ENCODE measurements at places on chromosomes 5 and 9.
A peak's percentile ranks its signal among the peaks of the same experiment; 100 is the strongest.

DNA sequence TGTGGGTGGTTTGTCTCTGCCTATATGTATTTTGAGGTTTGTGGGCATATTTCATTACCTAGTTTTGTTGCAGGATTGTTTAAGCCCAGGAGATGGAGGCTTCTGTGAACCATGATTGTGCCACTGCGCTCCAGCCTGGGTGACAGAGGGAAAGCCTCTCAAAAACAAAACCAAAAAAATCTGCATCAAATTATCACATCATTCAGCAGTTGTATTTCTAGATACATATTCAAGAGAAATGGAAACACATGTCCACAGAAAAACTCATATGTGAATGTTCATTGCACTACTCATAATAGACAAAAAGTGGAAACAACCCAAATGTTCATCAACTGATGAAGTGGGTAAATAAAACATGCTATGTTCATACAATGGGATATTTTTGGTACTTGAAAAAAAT lies 29.9 kb downstream of the HSPA4 start:
- DNase-seq: no peak
- peaks cover 8% of the 10 kb centered on the region for H3K4me1 ChIP-seq
- peaks cover 22% of the 10 kb centered on the region for H3K36me3 ChIP-seq
- peak overlapping the region; percentile 21 for H3K27ac ChIP-seq
- no peaks in the 10 kb centered on the region for H3K27me3 ChIP-seq

GRCh38 chr9:137876269-137876668 lies 1.3 kb upstream of the CACNA1B start:
- no peak overlapping the region for H3K27ac ChIP-seq
- H3K27me3 ChIP-seq: peaks cover 13% of the 10 kb centered on the region
- H3K36me3 ChIP-seq: no peaks in the 10 kb centered on the region
- H3K4me1 ChIP-seq: no peaks in the 10 kb centered on the region

- no peak for DNase-seq
- H3K27ac ChIP-seq: no peak overlapping the region
- no peaks in the 10 kb centered on the region for H3K27me3 ChIP-seq
- H3K36me3 ChIP-seq: no peaks in the 10 kb centered on the region
These were observed 79.6 kb downstream of the WNK2 start for GRCh38 chr9:93263334-93264229.

GRCh38 chr5:147669169-147669869 lies 113.2 kb downstream of the JAKMIP2 start:
- H3K4me3 ChIP-seq: no peak overlapping the region
- H3K36me3 ChIP-seq: no peaks in the 10 kb centered on the region
- H3K27me3 ChIP-seq: peaks cover under 1% of the 10 kb centered on the region
- no peak for DNase-seq

DNA sequence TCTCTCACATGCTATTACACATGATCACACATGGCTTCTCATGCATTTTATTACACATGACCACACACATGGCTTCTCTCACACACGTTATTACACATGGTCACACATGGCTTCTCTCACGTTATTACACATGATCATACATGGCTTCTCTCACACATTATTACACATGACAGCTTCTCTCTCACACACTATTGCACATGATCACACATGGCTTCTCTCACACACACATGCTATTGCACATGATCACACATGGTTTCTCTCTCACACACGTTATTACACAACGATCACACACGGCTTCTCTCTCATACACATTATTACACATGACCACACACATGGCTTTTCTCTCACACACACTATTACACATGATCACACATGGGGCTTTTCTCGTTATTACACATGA lies 954 bp upstream of the SLC45A2 start:
- no peak overlapping the region for H3K4me3 ChIP-seq
- no peak overlapping the region for H3K27ac ChIP-seq
- no peaks in the 10 kb centered on the region for H3K4me1 ChIP-seq

- no peaks in the 10 kb centered on the region for H3K27me3 ChIP-seq
- no peaks in the 10 kb centered on the region for H3K36me3 ChIP-seq
- DNase-seq: no peak
These were observed 131.0 kb upstream of the TARS1 start for GRCh38 chr5:33309536-33310345.

GRCh38 chr5:149646564-149646963 lies 65.3 kb downstream of the ARHGEF37 start:
- H3K27ac ChIP-seq: no peak overlapping the region
- no peak overlapping the region for H3K4me3 ChIP-seq
- H3K4me1 ChIP-seq: peaks cover 4% of the 10 kb centered on the region
- H3K27me3 ChIP-seq: no peaks in the 10 kb centered on the region

- no peaks in the 10 kb centered on the region for H3K36me3 ChIP-seq
- H3K4me1 ChIP-seq: no peaks in the 10 kb centered on the region
- no peak overlapping the region for H3K4me3 ChIP-seq
- no peak for DNase-seq
- no peak overlapping the region for H3K27ac ChIP-seq
- H3K27me3 ChIP-seq: no peaks in the 10 kb centered on the region
These were observed 27.5 kb downstream of the SLC6A3 start for GRCh38 chr5:1417586-1418225.

DNA sequence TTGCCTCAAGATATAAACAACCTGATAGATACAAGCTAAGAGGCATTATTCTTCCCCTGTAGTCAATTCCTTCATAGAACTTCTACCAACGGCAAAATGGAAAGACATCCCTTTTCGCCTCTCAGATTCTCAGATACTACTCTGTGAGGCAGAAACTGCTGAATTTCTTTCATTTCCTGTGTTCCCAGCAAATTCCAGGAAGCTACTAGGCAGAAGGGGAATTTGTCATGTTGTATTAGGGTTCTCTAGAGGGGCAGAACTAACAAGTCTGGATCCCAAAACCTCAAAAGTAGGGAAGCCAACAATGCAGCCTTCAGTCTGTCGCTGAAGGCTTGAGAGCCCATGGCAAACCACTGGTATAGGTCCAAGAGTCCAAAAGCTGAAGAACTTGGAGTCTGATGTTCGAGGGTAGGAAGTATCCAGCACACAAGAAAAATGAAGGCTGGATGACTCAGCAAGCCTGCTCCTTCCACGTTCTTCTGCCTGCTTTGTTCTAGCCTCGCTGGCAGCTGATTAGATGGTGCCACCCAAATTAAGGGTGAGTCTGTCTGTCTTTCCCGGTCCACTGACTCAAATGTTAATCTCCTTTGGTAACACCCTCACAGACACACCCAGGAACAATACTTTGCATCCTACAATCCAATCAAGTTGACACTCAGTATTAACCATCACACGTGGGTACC lies 15.2 kb downstream of the RNF180 start:
- H3K4me1 ChIP-seq: no peaks in the 10 kb centered on the region
- no peak for DNase-seq

- no peak for DNase-seq
- no peaks in the 10 kb centered on the region for H3K36me3 ChIP-seq
- H3K27ac ChIP-seq: no peak overlapping the region
- no peaks in the 10 kb centered on the region for H3K4me1 ChIP-seq
These were observed 180.6 kb upstream of the PAPPA start for GRCh38 chr9:115972843-115973595.

DNA sequence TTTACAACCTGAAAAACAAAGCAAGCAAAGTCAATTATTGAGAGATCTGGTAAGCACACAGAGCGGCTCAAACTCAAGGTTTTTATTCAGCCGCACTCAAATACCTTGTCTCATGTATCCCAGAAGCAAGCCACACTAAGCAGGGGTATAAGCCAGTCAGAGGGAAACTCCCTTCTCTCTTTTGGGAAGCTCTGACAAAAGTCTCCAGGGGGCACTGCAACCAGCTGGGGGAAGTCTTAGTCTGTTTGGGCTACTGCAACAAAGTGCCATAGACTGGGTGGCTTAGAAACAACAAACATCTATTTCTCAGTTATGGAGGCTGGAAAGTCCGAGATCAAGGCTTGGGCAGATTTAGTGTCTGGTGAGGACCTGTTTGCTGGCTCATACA lies 246.0 kb downstream of the ENC1 start:
- H3K4me1 ChIP-seq: no peaks in the 10 kb centered on the region
- H3K27ac ChIP-seq: no peak overlapping the region
- H3K27me3 ChIP-seq: no peaks in the 10 kb centered on the region
- no peak overlapping the region for H3K4me3 ChIP-seq
- DNase-seq: no peak

DNA sequence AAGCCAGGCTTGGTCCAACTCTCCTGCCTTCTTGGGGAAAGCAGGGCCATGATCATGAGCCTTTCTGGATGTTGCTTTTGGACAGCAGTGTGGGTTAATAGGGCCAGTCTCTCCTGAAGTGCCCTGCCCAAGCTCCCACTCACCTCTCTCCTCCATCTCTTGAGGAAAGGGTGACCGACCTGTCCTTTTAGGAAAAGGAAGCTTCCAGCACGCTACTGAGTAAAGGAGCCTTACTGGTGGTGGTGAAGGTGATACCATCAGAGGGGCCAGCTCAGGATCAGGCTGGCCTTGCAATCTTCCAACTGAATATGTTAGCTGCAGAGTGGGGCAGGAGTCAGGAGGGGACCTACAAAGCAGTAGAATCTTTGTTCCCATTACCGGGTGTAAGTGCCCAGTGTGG lies 2.2 kb upstream of the RGS3 start:
- H3K27ac ChIP-seq: no peak overlapping the region
- no peak for DNase-seq
- H3K4me3 ChIP-seq: no peak overlapping the region
- no peaks in the 10 kb centered on the region for H3K36me3 ChIP-seq

DNA sequence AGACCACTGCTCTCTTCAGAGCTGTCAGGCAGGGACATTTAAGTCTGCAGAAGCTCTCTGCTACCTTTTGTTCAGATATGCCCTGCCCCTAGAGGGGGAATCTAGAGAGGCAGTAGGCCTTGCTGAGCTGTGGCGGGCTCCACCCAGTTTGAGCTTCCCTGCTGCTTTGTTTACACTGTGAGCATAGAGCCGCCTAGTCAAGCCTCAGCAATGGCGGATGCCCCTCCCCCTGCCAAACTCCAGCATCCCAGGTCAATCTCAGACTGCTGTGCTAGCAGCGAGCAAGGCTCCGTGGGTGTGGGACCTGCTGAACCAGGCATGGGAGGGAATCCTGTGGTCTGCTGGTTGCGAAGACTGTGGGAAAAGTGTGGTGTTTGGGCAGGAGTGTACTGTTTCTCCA lies 59.9 kb downstream of the CAVIN4 start:
- no peaks in the 10 kb centered on the region for H3K36me3 ChIP-seq
- H3K4me1 ChIP-seq: no peaks in the 10 kb centered on the region
- H3K27me3 ChIP-seq: peaks cover 2% of the 10 kb centered on the region
- no peak for DNase-seq

- H3K27ac ChIP-seq: peak overlapping the region; percentile 85
- DNase-seq: no peak
- peaks cover 2% of the 10 kb centered on the region for H3K36me3 ChIP-seq
- peaks cover 54% of the 10 kb centered on the region for H3K4me1 ChIP-seq
- no peaks in the 10 kb centered on the region for H3K27me3 ChIP-seq
These were observed 46.6 kb upstream of the JAK2 start for GRCh38 chr9:4938496-4938895.

DNA sequence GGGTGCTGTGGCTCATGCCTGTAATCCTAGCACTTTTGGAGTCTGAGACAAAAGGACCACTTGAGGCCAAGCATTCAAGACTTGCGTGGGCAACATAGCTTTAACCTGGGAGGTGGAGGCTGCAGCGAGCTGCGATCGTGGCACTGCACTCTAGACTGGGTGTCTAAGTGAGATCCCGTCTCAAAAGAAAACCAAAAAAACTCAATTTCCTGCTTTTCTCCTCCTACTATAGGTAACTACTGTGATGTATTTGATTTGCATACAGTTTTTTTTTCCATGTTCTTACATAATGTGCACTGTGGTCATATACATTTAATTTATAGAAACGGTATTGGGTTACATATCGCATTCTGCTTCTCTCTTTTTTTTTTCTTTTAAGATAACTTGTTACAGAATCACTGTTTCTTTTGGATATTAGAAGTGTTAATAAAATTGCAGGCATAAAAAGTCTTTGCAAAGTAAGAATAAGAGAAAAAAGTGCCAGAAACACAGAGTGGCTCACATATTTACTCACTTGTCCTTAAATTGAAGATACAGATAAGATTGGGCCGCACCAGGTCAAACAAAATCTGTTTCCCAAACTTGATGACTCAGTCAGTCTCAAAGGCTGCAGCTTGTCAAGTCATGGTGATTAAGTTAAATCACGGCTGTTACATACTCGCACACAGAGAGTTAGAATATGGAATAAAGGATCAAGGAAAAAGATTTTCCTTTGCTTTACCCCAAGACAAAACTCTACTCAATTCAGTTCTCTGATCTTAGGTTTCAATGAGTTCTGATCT lies 2.0 kb upstream of the PTGR1 start:
- peaks cover 48% of the 10 kb centered on the region for H3K27me3 ChIP-seq
- no peaks in the 10 kb centered on the region for H3K36me3 ChIP-seq
- H3K4me1 ChIP-seq: peaks cover 19% of the 10 kb centered on the region
- no peak for DNase-seq

GRCh38 chr5:55711507-55712022 lies 559 bp downstream of the SLC38A9 start:
- peaks cover 6% of the 10 kb centered on the region for H3K27me3 ChIP-seq
- peaks cover 16% of the 10 kb centered on the region for H3K4me1 ChIP-seq
- H3K4me3 ChIP-seq: peak overlapping the region; percentile 97
- H3K36me3 ChIP-seq: peaks cover 15% of the 10 kb centered on the region
- peak overlapping the region; percentile 85 for H3K27ac ChIP-seq
- peak; percentile 32 for DNase-seq

DNA sequence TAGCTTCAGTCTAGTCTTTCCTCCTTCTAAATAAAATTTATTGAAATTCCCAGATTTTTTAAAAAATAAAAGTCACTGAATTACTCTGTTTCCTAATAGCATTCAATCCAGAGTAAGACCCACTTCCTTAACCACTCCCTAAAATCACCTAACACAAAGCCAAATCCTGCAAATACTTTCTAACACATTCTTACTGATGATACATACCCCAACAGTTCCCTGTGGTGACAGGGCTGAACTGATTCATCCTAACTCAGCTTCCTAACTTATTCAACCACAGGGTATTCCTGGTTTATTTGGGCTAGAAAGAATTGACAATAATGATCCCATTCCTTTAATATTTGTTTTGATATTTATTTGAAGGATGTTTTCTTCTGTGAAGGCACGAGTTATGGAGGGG lies 40.7 kb upstream of the ZNF300 start:
- H3K36me3 ChIP-seq: peaks cover 4% of the 10 kb centered on the region

GRCh38 chr5:180235077-180235476 lies 26.1 kb upstream of the RASGEF1C start:
- no peak overlapping the region for H3K27ac ChIP-seq
- DNase-seq: no peak
- H3K27me3 ChIP-seq: no peaks in the 10 kb centered on the region
- no peak overlapping the region for H3K4me3 ChIP-seq
- H3K36me3 ChIP-seq: peaks cover 66% of the 10 kb centered on the region

- H3K27ac ChIP-seq: no peak overlapping the region
- H3K36me3 ChIP-seq: no peaks in the 10 kb centered on the region
- no peak overlapping the region for H3K4me3 ChIP-seq
- DNase-seq: no peak
- no peaks in the 10 kb centered on the region for H3K4me1 ChIP-seq
- H3K27me3 ChIP-seq: no peaks in the 10 kb centered on the region
These were observed 324.3 kb upstream of the RFX3 start for GRCh38 chr9:3850098-3850497.

- H3K27ac ChIP-seq: no peak overlapping the region
- no peak overlapping the region for H3K4me3 ChIP-seq
- no peaks in the 10 kb centered on the region for H3K4me1 ChIP-seq
- no peaks in the 10 kb centered on the region for H3K36me3 ChIP-seq
- no peak for DNase-seq
- no peaks in the 10 kb centered on the region for H3K27me3 ChIP-seq
These were observed 422.7 kb upstream of the PAPPA start for GRCh38 chr9:115730845-115731244.

Measured in activated naive CD8-positive, alpha-beta T cell treated with anti-CD3 and anti-CD28 coated beads, Interleukin-2, amount 10 ng/mL, durations not matched to agents 7 days and 5 days (primary cell).